Activated CD4-positive, alpha-beta T cell treated with anti-CD3 and anti-CD28 coated beads for 4 hours (primary cell): ENCODE measurements at places on chromosomes 5 and 9.

GRCh38 chr9:82116556-82116955 is 128.0 kb downstream of the SPATA31D1 start:
- DNase-seq: no peak

DNA sequence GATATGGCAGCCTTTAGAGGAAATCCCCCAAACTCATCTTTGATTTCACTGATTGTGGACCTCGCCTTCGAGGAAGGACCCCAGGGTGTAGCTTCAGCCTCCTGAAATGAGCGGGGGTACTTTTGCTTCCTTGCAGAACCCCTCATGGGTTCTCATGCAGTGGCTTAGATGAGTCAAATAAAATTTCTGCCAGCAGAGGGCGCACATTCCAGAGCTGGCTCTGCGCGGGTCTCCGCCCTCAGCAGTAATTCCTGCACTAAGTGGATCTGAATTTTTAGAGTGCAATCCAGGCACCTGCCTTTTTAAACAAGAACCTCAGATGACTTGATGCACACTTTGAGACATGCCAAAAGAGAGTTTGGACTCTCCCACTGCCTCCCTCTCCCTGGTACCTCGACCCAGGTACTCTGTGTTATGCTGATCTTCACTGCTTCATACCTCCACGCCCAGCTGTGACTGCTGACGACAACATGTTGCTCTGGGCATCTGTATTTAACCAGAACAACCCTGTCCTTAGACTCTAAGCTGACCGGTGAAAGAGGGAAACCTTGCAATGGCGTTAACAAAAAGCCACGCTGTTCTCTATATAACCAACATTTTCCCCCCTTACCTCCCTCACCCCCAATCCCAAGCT is 7.3 kb downstream of the EGFLAM start:
- DNase-seq: peak; percentile 48

GRCh38 chr5:75461679-75462078 is 49.8 kb downstream of the CERT1 start:
- DNase-seq: no peak

GRCh38 chr5:67025457-67025856 is 171.1 kb downstream of the CD180 start:
- no peak for DNase-seq

DNA sequence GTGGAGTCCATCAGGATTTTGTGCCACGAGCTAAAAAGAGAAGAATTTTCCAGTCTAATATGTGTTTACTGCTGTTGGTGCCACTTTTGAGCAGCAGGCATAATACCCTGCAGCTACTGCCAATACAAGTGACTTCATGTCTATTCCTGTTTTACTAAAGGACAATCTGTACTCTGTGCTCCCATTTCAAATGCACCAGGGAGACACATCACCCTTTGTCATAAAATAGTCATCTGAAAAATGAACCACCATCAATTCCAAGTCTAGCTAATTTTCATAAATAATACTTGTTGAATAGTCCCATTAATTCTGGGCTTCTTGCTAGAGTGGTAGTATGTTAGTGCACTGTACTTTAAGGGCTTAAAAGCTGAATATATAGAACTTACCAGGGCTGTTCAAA is 8.9 kb upstream of the PKD2L2 start:
- no peak for DNase-seq

- DNase-seq: no peak
These were observed 548.2 kb upstream of the CLINT1 start for GRCh38 chr5:158406884-158407823.

DNA sequence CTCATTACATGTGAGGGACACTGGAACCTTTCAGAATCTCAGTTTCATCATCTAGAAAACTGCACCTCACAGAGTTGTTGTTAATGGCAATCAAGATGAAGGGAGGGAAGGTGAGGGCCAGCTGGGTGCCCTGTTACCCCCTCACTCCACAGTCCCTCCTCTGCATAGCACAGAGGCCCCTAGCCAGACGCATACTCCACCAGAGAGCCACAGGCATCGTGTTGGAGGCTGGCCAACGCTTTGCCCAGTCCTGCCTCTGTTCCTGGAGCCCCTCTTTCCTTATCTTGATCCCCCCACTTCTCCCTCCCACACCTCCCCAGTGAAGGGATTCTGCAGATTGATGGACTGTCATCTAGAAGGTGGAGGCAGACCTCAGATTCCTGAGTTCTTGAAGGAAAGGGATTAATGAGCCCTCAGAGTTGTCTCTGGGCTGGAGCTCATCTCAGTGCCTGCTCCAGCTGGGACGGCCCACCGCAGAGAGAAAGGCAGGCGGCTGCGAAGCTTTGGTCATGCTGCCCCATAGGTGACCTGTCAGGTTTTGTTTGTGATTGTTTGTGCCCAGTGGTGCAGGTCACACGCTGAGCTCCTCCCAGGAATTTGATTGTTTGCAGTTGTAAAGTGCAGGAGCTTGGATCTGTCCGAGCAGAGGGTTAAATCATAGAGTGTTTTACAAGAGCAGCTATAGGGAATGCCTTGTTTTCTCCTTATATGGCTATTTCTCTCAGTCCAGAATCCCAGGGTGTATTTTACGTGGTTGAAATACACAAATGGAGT is 487.3 kb downstream of the CCDC171 start:
- DNase-seq: no peak

DNA sequence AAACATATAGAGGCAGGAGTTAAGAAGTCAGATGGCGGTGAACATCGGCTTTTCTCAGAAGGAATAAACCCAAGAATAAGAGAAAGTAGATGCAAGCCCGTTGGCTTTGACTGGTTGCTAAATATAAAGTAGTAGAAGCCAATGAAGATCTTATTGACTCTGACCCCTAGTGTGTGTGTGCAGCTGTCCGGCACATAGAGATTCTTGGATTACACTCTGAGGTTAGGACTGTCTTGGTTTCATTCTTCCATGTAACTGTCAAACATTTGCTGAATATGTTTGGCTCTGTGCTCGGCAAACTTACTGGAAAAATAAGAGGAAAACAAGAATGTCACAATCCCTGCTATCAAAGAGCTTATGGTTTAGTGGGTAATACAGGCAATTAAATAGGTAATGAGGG is 54.9 kb downstream of the ASTN2 start:
- no peak for DNase-seq

- peak; percentile 37 for DNase-seq
These were observed 373.3 kb upstream of the SEMA6A start for GRCh38 chr5:116947691-116948528.

DNA sequence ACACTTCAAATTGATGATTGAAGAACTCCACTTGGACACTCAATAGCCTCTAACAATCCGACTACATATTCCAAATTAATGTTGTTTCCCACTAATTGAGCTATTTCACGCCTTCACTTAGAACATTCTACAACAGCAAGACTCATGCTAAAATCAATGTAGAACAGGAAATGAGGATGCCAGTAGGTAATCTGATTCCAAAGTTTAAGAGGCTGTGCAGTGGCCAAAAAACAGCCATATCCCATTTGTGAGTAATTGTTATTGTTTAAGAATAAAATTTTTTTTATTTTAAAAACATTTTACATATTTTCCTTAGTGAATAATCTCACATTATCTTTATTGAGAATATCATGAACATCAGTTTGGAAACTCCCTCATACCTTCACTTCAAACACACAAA is 35.7 kb upstream of the GHR start:
- no peak for DNase-seq

- DNase-seq: no peak
These were observed 80.1 kb downstream of the ZCCHC7 start for GRCh38 chr9:37200433-37201005.

GRCh38 chr9:81417299-81417675 is 272.1 kb downstream of the TLE1 start:
- no peak for DNase-seq

- no peak for DNase-seq
These were observed 132.2 kb downstream of the ARHGAP26 start for GRCh38 chr5:142902186-142902965.

- no peak for DNase-seq
These were observed 29.0 kb downstream of the RGS3 start for GRCh38 chr9:113492343-113493202.

DNA sequence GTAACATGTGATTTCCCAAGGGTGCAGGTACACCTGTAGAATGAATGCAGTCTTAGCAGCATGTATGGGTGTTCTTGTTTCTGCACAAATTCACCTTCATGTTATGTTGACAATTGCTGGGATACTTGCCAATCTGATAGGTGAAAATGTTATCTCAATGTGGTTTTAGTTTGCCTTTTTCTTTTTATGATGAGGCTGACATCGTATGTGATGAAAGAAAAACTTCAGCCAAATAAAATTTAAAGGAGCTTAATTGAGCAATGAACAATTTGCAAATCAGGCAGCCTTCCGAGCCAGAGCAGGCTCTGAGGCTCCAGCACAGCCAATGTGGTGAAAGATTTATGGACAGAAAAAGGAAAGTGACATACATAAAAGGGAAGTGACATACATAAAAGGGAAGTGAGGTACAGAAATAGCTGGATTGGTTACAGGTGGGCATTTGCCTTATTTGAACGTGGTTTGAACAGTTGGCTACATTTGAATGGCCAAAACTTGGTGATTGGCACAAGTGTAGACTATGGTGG is 10.5 kb downstream of the TAL2 start:
- no peak for DNase-seq

GRCh38 chr5:96235008-96235910 is 197.8 kb downstream of the PCSK1 start:
- no peak for DNase-seq

GRCh38 chr5:176854164-176854563 is 43.8 kb downstream of the UNC5A start:
- no peak for DNase-seq

DNA sequence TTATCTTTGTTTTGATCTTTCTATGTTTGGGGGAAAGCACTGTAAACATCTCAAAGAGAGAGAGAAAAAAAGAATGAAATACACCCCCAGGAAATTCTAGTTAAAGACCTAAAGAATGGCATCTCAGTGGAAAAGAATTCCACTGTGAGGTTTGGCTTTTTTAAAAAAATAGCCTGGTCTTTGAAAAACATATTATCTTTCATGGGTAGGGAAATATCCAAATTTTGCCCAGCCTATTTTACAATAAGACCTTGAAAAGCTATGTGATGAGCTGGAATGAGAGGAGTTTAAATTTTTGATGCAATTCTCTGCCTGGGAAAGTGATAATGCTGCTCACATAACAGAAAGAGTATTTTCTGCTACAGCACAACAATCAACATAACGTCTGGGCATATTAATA is 348.1 kb upstream of the WWC1 start:
- DNase-seq: no peak

- DNase-seq: no peak
These were observed 317.2 kb downstream of the DEPDC1B start for GRCh38 chr5:60382716-60383115.

DNA sequence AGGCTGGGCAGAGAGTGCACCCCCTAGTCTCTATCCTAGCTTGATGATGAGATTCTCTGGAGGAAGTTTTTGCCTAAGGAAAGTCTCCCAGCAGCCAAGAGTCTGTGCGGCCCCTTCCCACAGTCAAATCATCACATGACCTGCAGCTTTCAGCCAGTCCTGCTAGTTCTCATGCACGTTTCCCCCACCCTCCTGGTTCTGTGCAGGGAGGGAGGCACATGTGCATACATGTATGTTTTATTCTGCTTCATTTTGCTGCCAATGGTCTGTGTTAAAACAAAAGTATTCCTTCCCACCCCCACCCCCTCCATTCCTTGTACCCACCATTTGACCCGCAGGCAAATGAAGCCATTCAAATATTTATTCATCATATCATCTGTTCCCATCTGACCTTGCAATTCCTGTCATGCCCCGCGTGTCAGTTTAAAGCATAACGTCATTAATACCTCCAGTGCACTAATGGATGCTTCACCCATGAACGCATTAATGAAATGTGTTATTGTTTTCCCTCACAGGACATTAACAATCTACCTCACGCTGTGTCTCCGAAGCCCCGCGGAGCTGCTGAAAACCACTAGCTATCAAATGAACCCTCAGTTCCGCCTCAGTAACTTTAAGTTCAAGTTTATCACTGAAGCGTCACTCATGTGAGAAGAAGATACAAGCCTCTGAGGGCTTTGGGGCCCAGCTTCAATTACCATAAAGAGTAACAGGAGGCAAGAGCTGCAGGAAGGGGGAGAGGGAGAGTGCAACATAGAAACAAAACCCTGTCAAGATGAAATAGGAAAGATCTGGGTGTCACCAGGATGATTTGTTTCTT is 139.6 kb downstream of the RASEF start:
- no peak for DNase-seq

DNA sequence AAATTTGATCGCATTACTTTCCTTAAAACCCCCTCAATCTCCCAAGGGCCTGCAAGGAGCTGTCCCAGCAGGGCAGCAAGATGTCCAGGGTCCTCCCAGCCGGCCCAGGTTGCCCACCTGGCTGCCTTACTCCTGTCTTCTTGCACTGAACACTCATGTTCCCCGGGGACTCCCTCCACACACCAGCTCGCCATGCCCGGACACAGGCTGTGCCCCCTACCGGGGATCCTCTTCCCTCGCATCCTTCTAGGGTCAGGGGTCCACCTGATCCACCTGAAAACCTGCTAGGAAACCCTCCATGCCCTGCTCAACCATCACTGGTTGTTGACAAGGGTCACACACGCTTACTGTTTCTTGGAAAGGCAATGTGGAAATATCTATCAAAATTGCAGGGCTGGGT is 172.0 kb upstream of the MSX2 start:
- DNase-seq: no peak

DNA sequence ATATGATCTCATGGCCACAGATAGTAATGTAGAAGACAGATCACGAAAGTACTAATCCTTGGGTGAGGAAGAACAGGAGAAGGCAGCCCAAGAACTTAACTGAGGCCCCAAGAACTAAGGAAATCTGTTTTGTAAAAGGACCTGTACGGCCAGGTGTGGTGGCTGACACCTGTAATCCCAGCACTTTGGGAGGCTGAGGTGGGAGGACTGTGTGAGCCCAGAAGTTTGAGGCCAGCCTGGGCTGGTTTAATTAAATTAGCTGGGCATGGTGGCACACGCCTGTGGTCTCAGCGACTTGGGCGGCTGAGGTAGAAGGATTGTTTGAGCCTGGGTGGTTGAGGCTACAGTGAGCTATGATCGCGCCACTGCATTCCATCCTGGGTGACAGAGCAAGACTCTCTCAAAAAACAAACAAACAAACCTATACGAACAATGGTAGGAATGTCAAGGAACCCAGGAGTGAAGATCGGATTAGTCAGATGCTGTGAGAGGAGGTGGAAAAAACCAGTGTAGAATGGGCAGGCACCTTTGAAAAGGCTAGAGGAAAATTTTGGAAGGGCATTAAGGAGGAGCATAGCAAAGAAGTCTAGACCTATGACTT is 283.8 kb upstream of the DMRT1 start:
- DNase-seq: no peak

- no peak for DNase-seq
These were observed 3.5 kb downstream of the SNCB start for GRCh38 chr5:176626876-176627236.

GRCh38 chr9:74821636-74822035 is 66.1 kb downstream of the TRPM6 start:
- no peak for DNase-seq

- DNase-seq: no peak
These were observed 17.8 kb downstream of the MRPL36 start for GRCh38 chr5:1781726-1782384.

- DNase-seq: no peak
These were observed 307.2 kb downstream of the MTRR start for GRCh38 chr5:8176101-8176693.

GRCh38 chr5:142325725-142326479 is 1.1 kb upstream of the SPRY4 start:
- peak; percentile 12 for DNase-seq
